ENCODE measurements at places on chromosomes 11 and 22.
A peak's percentile ranks its signal among the peaks of the same experiment; 100 is the strongest.

- no peak for DNase-seq
Observed at GRCh38 chr11:45658292-45658991, 7.0 kb downstream of the CHST1 start.

DNA sequence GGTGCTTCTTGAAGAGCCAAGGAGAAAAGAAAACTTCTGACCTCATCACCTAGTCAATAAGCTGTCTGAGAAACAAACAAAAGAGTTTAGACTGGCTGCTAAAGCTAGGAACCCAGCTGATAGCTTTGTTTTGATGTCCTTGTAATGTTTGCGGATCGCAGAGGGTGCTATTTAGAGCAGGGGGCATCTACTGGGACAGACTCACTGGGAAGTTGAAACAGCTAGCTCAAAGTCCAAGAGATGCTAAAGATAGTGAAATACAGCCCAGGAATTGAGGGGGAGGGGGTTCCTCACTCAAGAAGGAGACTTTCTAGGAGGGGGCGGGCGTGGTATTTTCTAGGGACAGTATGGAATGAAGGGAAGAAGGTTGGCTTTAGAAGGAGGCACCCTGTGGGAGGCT, 18.9 kb downstream of the ZBTB16 start:
- no peak for DNase-seq

GRCh38 chr11:12319461-12319951, 57.9 kb upstream of the PARVA start:
- DNase-seq = peak; percentile 55

DNA sequence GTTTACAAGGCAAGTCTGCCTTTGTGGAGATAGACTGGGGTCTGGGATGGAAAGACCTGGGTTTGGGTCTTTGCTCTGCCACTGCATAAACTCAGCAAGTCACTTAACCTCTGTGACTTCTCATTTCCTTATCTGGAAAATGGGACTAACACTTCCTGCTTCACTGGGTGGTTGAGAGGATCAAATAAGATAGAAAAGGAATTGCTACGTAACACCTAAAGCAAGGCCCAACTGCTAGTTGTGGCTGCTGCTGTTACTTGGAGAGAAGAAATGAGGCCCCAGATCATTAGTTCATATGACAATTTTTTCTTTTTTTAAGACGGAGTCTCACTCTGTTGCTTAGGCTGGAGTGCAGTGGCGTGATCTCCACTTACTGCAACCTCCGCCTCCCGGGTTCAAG, 5.9 kb downstream of the PTPRJ start:
- DNase-seq = no peak

DNA sequence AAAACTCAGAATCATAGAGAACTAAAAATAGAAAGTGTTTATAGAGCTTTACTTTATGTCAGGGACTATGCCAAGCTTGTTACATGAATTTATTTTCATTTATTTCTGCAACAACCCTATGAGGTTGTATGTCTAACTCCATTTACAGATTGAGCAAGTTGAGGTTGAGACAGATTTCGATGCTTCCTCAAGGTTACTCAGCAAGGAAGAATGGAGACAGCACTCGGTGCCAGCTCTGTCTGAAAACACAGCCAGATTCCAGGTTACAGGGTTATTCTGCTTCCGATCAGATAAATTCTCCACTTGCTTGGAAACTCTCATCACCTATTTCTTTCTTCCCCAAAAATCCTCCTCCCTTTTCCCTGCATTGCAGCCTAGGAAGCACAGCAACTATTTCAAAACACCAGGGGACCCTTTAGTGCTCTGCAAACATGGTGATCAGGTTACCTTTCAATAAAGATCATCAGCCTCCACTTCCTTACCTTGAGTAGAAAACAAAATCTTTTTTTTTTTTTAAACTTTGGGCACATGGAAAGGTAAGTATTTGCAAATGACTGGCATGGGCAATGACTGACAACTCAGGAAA, 7.0 kb downstream of the MMP3 start:
- DNase-seq = no peak

DNA sequence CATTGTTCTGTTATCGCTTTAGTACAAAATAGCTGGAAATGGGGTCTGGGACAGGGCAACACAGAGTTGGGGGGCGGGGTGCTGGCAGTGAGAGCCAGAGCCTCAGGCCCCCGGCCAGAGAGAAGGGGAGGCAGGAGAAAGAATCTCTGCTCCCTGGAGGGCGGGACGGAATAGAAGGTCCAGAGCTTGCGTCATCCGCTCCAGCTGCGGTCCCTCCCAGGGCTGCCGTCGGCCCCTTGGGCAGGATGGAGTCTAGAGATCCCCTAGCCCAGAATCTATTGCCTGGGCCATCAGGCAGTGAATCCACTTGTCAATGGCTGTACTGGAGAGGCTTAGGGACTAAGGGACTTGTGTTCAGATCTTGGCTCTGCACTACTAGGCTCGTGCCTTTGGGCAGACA, 5.0 kb downstream of the TP53I11 start:
- DNase-seq = no peak

DNA sequence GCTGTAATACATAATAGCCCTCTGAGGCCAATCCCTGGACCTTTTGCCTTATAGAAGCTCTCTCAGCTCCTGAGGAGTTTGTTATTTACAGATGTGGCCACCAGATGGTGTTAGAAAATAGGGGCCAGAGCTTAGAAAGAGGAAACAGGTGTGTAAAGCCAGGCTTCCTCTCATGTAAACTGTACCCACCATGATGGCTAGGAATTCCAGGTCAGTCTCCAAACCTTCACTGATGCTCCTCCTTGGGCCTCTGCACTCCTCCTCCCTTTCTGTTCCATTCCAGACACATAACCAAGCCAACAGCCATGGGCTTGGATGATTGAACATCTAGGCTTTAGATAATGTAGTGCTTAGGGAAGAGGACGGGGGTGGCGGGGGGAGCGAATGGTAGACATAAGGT, 39.7 kb downstream of the USP35 start:
- DNase-seq = peak; percentile 60

- DNase-seq = no peak
Observed at GRCh38 chr11:8100158-8100557, 19.1 kb downstream of the TUB start.

- DNase-seq = no peak
Observed at GRCh38 chr11:20090654-20091374, 69.5 kb downstream of the DBX1 start.

DNA sequence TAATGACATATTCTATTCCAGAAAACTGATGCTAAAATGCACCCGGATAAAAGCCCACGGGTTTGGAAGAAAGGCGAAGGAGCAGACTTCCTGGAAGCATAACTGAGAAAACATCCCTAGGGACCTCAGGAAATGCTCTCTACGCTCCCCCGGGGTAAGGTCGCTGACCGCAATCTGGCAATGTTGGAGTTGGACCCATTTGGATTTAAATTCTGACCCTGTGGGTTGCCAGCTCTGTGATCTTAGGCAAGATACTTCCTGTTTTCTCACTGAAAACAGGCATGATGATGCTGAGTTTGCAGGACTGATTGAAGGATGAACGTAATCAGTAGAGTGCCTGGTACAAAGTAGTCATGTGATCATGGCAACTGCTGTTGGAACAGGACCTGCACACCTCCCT, 1054.0 kb downstream of the NTM start:
- DNase-seq = no peak

DNA sequence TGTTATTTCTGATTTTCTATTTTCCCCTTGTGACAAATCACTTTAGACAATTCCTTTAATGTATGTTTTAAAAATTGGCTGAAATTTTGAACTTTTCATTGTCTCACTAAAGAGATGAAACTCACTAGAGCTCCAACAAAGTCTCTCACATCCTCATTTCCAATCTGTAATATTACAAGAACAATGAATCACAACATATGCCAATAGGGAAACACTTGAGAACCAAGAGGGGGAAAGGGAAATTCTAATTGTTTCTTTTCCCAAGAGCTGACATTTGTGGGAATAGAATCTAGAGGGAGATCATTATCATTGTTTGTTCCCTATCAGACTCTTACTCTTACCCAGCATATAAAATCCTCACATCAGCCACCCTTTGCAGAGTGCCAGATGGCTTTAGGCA, 28.2 kb downstream of the OR10D3 start:
- no peak for DNase-seq

DNA sequence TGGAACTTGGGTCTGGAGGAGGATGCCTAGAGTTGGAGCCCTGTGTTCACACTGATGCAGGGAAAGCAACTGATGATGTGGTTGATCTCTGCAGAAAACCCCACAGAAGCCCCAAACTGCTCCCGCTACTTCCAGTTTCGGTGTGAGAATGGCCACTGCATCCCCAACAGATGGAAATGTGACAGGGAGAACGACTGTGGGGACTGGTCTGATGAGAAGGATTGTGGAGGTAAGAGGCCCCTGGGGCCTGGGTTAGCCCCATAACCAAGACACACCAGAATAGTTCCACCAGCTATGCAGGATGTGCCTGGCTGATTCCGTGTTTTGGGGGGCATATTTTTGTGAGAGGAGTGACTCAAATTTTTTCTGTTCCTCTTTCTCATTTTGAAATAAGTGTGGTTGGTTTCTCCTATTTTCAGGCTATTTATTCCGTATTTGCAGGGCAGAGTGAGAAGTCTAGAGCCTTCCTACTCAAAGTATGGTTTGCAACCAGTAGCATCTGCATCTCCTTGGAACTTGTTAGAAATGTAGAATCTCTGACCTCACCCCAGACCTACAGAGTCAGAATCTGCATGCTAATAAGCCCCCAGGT, 137.3 kb upstream of the SORL1-AS1 start:
- DNase-seq = no peak

- no peak for DNase-seq
Observed at GRCh38 chr11:94934362-94934761, 39.0 kb downstream of the CWC15 start.

DNA sequence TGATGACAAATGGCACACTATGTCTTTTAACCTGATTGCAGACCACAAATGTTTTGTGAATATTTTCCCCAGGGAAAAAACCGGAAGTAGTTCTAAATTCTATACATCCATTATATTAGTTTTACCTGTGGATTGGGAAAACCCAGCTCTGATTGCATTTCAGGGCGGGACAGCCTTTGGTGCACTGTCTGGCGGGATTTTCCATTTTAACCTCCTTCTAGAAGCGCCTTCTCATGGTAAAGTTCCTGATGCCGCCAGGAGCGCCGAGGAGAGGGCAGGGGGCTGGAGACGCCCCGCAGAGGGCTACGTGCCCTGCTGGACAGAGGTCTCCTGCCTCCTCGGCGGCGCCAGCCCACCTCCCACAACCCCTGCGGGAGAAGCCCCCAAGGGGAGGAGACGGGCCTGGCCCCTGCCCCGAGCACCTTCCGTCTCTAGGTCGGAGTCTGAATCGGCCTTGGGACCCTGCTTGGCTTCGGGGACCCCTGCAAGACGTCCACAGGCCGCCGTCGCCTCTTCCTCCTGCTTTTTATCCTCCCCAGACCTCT, 1.2 kb upstream of the P2RX6 start:
- no peak for DNase-seq

DNA sequence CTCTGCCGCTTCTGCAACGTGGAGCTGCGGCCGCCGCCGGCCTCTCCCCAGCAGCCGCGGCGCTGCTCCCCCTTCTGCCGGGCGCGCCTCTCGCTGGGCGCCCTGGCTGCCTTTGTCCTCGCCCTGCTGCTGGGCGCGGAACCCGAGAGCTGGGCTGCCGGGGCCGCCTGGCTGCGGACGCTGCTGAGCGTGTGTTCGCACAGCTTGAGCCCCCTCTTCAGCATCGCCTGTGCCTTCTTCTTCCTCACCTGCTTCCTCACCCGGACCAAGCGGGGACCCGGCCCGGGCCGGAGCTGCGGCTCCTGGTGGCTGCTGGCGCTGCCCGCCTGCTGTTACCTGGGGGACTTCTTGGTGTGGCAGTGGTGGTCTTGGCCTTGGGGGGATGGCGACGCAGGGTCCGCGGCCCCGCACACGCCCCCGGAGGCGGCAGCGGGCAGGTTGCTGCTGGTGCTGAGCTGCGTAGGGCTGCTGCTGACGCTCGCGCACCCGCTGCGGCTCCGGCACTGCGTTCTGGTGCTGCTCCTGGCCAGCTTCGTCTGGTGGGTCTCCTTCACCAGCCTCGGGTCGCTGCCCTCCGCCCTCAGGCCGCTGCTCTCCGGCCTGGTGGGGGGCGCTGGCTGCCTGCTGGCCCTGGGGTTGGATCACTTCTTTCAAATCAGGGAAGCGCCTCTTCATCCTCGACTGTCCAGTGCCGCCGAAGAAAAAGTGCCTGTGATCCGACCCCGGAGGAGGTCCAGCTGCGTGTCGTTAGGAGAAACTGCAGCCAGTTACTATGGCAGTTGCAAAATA, 816 bp downstream of the PDE3B start:
- DNase-seq = no peak

- no peak for DNase-seq
Observed at GRCh38 chr11:27717801-27718229, 17.6 kb upstream of the BDNF start.

DNA sequence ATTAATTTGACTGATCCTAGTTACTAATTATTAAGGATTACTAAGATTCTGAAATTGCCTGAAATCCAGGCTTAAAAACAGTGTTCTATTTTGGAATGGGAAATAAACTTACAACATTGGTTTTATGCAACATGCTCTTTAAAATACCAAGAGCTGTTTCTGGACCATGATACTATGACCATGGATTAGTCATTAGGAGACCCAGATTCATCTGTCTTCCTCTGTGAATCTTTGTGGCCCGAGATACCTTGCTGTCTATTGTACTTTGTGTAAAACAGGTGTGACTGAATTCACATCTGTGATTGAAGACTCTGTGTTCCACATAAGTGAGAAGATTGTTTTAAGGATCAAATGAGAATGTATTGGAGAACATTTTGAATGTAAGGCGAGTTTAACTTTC, 98.8 kb downstream of the HSD17B12 start:
- DNase-seq = no peak

GRCh38 chr11:110071197-110071596, 22.0 kb upstream of the ZC3H12C start:
- no peak for DNase-seq

GRCh38 chr11:129391821-129392220, 16.2 kb downstream of the BARX2 start:
- DNase-seq = no peak

DNA sequence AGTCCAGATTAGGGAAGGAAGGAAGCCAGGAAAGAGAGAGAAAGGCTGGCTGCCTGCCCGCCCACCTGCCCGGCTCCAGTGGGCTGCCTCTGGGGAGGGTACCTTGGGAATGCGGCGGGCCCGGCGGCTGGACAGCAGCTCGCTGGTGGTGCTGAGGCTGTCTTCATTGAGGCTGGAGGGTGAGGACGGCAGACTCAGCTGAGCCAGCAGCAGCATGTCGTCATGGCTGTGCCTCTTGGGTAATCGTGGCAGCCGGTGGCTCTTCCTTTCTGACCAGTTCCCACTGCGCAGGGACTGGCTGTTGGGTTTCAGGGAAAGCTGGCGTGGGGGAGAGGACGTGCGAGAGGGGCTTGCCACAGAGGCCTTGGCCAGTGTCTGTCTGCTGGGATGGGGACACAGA, 32.9 kb downstream of the RPL27A start:
- no peak for DNase-seq

GRCh38 chr22:26685601-26686000, 28.2 kb downstream of the MIAT start:
- DNase-seq = no peak

- no peak for DNase-seq
Observed at GRCh38 chr11:73554671-73555320, 43.1 kb downstream of the FAM168A start.
